A549 (cell line): ENCODE measurements at places on chromosomes 16 and 17.
A peak's percentile ranks its signal among the peaks of the same experiment; 100 is the strongest.

DNA sequence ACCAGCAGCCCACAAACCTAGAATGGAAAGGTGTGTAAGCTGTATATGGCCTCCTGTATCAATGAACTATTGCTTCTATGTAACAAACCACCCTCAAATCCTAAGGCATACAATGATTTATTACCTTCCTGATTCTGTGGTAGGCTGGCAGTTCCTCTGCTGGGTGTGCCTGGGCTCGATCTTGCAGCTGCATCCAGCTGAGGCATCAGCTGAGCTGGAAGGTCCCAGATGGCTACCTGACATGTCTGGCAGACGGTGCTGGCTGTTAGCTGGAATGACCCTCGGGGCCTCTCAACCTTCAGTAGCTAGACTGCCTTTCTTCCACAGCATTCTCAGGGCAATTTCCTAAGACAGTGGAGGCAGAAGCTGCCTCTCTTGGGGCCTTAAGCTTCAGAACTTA, 152.7 kb downstream of the RAB11FIP4 start:
- DNase-seq = no peak

GRCh38 chr17:8055851-8056231, 17.0 kb downstream of the ALOX15B start:
- DNase-seq = no peak

GRCh38 chr17:78304549-78305037, 55.3 kb downstream of the SOCS3 start:
- DNase-seq = no peak

DNA sequence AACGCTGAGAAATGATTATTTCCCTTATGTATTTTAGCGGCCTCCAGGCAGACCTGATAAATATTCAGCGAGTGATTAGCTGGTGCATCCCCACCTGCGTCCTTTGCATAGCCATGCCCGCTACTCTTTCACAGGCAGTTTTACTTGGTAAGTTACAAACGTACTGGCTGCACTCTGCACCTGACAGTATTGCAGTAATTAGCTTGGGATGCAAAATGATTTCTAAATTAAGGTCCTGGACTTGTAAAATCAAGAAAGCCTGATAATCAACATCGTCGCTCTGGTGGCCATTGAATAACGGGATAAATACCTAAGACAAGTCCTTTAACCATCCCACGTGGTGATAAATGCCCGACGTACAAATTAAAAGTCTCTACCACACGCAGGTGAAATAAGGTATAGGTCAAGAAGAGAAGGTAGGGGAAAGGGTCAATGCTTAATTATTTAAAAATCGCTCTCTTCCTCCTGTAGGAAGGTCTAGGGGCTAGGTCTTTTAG, 998 bp upstream of the PRKCA start:
- DNase-seq = no peak

DNA sequence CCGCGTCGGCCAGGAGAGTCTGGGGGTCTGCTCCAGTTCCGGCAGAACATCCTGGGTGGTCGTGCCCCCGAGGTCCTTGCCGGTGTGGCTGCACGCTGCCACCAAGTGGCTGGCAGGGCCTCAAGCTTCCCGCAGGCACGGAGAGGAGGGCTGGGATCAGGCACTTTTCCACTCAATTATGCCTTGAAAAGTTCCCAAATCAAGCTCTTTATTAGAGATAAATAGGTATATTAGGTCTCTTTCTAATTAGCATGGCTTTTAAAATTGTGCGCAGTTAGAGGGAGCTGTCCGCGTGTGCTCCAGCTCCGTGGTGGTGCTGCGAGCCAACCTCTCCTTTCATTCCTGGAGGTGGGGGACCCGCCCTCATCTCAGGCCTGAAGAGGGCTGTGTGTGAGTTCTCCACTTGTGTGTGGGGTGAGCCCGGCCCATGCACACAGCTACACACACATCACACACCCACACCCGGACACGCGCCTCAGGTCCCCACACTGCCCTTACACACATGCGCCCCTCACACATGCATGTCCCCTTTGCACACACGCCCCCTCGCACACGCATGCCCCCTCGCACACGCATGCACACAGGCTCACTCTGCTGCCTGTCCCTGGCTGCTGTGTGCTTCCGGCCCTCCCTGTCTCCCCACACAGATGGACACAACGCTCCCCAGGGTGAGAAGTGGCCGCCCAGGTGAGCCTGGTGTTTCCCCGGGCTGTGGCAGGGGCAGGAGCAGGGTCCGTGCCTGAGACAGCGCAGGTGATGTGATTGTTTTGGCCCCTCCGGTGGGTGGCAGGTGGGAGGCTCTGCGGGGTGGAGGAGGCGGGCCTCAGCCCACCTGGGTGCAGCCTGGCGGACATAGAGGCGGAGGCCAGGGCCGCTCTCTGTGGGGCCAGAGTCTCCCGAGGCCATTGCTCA, 28.8 kb downstream of the CACNA1H start:
- DNase-seq = no peak

DNA sequence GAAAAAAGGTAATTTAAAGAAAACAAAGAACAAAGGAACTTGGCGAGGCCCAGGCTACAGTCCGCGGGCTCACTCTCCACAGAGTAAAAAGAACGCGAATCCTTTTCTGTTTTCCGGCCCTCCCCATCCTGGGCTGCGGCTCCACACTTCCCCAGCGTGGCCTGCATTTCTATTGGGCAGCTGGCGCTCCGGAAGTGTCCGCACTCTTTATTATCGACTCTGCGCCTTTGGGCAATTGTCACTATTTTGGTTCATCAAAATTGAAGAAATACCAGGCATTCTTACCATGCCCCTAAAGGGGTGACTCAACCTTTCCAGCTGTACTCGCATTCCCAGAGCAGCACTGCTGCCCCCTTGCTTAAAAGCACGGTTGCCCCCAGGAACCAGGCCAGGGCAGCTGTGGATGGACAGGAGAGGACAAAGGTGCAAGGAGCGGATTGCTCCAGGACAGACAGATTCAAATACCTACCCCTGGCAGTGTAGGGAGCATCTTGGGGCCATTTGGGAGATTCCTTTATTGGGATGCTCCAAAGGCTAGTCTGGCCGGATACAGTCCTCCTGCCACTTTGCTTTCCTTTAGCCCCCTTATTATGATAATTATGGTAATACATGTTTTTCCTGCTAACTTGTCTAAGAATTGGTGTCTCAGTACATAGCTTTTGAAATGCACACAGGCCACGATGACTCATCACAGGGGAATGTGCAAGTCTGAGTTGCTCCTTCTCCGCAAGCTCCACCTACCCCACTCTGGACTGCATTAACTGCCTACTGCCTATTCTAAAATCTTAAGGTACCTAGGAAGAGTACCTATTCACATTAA, 985 bp upstream of the SLFN12 start:
- DNase-seq = peak; percentile 95

- no peak for DNase-seq
Measured at GRCh38 chr17:57266902-57267311, 10.6 kb downstream of the MSI2 start.

DNA sequence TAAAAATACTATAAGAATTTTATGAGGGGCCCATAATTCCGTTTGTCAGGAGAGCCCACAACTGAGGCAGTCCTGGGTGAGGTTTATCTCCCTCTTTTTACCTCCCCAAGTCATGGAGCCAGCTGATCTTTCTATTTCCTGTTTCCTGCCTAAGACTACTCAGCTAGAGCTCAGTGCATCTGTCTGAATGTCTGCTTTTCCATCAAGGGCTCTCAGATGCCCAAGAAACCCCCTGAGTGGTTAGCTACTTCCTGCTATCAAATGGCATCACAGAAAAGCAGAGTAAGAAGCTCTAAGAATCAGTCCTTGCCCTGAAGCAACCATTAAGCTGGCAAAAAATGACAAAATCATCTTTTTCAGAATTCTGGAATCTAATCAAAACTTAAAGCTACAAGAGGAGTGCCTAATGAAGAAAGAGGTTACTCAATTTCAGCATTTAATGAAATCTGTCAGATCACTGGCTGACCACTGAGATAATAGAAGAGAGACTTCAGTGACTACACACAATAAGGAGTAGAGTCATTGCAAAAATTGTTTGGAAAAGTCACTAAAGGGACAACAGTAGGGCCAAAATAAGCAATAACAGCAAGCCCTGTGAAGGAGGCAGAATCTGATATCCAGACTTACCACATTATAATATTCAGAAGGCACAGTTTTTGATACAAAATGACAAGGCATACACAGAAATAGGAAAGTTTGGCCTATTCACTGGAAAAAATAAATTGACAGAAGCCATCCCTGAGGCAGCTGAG, 150.1 kb downstream of the CYB561 start:
- DNase-seq = no peak

DNA sequence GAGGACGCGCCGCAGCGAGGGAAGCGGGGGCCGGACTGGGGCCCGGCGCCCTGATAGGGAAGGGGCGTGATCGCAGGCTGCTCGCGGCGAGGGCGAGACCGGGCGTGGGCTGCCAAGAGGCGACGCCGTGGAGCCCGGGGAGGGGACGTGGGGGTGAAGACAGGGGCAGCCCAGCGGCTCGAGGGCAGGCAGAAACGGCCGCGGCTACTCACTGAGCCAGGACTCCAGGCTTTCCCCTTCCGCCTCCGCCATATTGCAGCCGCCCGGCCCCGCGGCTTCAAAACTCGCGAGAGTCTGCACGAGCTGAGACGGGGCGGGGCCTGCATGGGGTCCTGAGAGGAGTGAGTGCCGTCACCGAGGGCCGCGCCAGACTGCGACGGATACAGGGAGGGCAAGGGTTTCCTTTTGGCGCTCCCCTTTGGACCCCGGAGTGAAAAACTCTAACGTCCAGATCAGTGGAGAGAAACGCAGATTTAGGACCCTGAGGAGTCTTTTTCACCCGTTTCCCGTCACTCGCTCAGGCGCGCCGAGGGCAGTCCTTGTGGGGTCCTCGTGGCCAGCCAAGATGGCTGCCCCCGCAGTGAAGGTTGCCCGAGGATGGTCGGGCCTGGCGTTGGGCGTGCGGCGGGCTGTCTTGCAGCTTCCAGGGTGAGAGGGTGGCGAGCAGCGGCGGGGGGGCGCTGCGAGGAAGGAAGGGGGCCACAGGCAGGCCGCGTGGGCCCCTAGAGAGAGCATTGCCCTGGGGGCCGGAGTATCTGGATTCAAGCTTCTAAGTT, at the start of the genes GGA3 and MRPS7:
TSS of gene GGA3 (minus strand) at position 271 of the 776 bp plus-strand sequence. CDS start at position 252, 19 bp downstream.
TSS of gene MRPS7 (plus strand) at position 544 of the 776 bp plus-strand sequence. CDS start at position 566, 22 bp downstream.
- DNase-seq = peak; percentile 95

- DNase-seq = no peak
Measured at GRCh38 chr16:30641378-30641982, 9.3 kb upstream of the PRR14 start.

GRCh38 chr16:2019518-2019920, at the start of gene NPW:
TSS of gene NPW (plus strand) at chr16:2019785.
- DNase-seq = no peak

DNA sequence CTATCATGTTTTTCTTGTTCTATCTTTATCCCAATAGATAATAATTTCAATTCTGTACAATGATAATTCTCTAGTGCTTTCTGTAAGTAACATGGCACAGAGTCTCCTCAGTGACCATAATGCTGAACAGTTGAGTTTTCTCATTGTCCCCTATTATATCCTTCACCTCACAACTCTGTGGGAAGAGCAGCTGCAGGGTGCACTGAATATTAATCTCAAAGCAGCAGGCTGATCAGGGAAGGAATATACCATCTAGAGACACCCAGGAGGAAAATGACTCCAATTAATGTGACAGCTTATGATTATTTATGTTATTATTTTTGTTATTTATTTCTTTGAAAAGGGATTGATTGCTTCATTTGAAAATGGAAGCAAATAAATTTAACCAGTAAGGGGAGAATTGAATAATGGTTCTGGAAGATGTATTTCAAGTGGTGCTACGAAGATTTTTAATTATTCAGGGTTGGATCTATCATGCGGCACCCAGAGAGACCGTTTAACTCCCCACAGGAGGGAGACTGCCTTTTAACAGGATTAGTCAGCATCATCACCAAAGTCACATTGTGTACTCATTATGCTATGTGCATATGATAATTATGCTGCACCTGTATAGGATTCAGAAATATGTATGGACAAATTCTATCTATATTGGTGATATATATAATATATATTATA, 1015.7 kb upstream of the GOT2 start:
- DNase-seq = no peak

DNA sequence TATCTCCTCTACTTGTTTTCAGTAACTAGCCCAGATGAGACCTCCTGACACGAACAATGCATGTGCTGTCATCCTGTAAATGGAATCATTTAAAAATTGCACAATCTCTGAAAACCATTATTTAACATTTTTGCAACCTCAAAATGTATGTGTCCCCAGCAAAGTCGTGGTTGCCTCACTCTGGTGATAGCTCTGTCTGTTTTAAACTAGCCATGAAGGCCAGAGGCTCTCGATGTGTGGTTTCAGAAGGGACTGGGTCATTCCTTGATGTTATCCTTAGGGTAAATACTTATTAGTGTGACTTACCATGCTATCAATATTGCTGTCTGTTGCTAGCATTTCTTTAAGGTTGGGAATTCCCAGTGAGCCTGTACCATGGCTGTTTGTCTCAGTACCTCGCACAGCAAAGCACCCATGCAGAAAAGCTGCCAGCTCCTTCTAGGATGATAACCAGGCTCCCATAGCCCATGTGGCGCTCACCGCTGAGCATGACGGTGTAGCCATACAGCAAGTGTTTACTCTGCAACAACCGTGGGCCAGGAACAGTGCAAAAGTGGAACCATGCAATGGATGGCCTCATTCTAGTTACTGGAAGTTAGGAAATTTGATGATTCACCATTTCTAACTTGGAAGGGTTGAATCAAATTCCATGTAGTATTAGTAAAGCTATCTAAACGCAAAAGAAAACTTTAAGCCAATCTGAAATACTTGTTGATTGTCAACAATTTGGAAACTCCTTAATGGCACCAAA, 2.9 kb upstream of the PGS1 start:
- no peak for DNase-seq

DNA sequence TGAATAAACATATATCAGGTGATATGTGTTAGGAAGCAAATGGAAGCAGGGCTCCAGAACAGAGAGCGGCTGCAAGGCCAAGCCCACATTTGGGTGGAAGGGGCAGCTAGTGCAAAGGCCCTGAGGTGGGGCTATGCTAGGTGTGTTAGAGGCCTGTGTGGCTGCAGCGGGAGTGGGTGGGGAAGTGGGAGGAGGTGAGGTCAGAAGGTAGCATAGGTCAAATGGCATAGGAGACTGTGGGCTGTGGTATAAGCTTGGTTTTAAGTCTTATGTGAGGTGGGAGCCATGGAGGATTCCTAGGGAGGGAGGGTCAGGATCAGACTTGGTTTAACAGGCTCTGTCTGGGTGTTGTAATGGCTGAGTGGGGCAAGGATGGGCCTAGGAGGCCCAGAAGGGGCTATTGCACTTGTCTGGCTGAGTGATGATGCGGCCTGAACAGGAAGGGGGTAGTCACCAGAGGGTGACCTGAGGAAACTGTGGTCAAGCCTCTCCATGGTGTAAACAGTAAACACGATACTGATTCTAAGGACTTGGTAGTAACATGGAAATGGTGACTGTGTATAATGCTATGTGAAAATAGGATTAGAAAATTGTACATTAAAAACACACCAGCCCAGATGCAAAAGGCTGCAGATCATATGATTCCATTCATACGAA, 31.1 kb downstream of the RAI1 start:
- no peak for DNase-seq

GRCh38 chr16:51636920-51637769, 486.1 kb upstream of the SALL1 start:
- DNase-seq = no peak

GRCh38 chr16:23195366-23195978, 12.9 kb downstream of the SCNN1G start:
- no peak for DNase-seq

DNA sequence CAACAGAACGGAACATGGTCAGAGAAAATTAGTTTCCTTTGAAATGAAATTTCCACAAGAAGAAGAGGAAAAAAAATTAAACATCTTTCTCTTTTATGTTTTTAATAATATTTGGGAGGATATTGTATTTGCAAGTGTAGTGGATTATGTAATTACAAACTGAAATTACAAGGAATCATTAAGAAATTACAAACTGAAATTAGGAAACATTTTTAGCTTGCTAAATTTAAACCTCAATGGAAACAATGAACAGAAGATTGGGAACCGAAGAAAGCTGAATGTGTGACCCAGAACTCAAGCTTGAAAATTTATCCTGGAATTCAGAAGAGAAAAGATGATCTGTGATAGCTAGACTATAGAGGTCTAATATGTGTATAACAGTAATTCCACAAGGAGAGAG, 4.4 kb upstream of the PIK3R5 start:
- no peak for DNase-seq
